ENCODE measurements at places on chromosomes 5 and 9.
A peak's percentile ranks its signal among the peaks of the same experiment; 100 is the strongest.

- no peak for DNase-seq
These were observed 86.2 kb downstream of the DOCK2 start for GRCh38 chr5:169723103-169723831.

DNA sequence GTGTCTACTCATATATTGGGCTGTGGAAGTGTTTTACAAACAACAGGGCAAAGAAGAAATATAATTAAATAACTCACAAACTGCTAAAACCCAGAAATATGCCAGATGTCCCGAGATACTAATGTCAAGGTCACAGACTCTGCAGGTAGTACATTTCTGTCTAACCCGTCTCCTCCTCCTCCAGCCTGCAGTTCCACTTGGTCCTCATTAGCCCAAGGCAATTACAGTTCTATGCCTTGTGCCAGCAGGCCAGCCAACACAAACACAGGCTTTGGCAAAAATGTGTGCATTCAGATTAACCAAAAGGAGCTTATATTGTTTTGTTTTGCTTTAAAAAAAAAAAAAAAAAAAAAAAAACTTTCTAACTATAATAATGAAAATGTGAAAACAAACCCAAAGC lies 148.8 kb downstream of the MYO10 start:
- DNase-seq: no peak

DNA sequence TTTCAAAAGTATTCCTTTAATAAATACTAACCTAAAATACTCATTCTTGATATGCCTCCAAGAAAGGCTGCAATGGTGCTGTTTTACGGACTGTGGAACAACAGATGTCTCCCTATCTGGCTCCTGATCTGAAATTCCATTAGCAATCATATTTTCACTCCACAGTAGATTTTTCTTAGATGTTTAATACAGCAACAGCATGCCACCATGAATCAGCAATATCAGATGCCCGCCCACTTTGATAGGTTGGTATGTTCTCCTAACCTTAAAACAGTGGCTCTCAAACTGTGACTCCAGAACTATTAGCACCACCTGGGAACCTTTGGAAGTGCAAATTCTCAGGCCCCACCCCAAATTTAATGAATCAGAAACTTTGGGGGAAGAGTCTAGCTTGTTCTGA lies 110.2 kb downstream of the MLLT3 start:
- no peak for DNase-seq

DNA sequence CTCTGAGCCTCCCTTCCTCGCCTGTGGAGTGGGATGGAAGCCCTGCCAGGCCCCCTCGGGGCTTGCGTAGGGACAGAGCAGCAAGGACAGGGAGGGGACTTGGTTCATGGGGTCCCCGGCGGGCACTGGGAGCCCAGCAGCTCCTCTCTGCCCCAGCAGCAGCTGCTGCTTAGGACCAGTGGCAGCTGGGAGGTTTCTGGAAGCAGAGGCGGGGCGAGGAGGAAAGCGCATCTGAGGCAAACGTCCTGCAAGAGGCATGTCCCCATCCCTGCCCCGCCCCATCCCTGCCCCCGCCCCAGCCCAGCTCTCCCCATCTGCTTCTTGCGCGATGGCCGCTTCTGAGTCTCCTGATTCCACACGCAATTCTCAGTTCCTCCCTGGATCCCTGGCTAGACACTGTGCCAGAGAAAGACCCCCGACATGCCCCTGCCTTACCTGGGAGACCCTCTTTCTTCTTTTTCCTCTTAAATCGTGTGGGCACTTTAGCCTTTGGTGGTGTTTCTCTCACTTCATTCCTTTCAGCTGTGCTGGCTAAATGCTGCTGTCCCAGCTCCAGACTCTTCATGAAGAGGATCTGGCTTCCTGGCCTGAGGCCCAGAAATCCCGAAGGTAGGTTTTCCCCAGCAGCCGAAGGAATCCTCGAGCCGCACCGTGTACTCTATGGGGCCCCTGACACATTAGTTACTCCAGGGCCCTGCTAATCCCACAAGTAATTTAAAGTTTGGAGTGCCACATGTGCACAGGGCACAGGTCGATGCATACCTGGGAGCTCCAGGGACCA lies 4.4 kb upstream of the OR2S2 start:
- DNase-seq: peak; percentile 53

DNA sequence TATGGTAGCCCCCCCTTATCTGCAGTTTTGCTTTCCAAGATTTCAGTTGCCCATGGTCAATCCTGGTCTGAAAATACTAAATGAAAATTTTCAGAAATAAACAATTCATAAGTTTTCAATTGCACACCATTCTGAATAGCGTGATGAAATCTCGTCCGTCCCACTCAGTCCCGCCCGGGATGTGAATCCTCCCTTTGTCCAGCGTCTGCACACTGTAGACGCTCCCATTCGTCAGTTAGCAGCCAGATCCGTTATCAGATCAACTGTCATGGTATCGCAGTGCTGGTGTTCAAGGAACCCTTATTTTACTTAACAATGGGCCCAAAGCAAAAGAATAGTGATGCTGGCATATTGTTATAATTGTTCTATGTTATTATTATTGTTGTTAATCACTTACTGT lies 98.6 kb downstream of the TMEM215 start:
- no peak for DNase-seq

- DNase-seq: no peak
These were observed 309.9 kb downstream of the NR3C1 start for GRCh38 chr5:143093452-143094086.

DNA sequence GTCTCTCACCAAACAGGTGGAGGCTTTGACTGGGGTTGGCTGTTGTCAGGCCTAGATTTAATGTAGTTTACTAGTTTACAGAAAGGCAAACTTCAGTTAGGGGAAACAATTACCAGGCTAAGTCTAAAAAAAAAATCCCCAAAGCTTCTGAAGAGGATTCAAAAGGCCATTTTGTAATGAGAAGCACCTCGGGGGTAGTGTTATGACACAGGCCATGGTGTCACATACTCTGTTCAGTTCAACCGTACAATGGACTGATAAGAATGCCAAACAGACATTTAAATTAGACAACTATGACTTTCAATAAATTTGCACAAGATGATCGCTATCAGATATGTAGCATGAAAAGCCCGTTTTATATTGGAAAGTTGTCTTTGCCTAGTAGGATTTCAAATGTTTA lies 120.1 kb upstream of the PCA3 start:
- no peak for DNase-seq

- DNase-seq: no peak
These were observed 20.3 kb downstream of the RAI14 start for GRCh38 chr5:34676416-34676815.

GRCh38 chr5:43161244-43161643 lies 30.8 kb upstream of the NIM1K start:
- no peak for DNase-seq

DNA sequence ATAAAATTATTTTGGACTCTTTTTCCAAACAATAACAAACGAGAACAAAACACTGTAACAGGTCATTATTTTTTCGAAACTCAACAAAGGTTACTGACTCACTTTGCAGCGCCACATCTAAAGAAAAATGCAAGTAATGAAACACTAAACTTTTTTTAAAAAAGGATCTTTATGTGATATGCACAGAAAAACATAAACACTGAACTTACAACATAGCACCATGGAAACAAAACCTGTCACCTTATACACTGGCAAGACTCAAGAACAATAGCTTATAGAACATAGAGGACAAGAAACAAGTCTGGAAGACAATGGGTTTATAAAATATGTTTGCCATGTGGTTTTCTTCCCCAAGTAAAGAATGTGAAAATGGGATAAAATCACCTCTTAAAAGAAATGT lies 85.2 kb downstream of the AUH start:
- DNase-seq: no peak

DNA sequence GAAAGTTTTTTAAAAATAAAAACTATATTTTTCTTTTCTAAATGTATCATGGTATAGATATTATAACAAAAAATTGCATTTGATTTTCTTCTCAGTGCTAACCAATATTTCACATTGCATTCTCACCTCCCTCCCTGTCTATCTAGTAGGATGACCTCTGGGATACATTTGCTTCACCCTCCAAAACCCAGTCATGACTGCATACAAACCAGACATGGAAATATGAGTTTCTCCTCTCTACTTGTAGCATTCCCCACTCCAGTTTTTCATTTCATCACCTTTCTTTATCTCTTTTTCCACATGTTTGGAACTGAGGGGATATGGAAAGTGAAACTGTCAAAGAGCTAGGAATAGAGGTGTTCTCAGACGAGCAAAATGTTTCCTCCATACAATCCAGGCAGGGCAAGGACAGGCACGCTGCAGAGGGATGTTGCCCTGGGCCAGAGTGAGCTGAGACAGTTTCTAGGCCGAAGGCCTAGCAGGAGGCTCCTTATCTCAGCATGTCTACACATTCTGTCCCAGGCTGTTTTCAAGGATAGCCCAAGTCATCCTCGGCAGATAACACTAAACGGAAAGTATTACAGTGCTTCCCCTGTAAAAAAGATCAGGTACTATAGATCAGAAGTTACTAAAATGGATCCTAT lies 46.7 kb downstream of the MEF2C start:
- DNase-seq: no peak

- no peak for DNase-seq
These were observed 64.9 kb downstream of the COL5A1 start for GRCh38 chr9:134706522-134706921.
